ENCODE measurements at places on chromosomes 4 and X.

DNA sequence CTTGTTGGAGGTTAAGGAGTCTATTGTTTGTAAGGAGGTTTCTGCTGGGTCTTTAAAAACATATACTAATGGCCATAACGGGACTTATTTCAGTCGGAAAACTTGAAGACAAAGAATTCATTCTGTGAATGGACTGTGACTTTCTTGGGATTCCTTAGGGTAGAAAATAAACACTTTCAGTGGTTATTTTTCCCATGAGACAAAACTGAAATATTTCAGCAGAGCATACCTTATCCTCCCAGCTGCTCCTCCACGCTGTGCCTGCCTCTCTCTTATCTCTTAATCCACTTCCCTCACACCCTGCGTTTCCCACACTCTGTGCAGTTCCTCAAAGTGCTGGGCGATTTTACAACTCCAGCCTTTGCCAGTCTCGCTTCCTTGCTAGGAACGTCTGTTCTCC lies 47.1 kb upstream of the SORBS2 start:
- no peak for DNase-seq

DNA sequence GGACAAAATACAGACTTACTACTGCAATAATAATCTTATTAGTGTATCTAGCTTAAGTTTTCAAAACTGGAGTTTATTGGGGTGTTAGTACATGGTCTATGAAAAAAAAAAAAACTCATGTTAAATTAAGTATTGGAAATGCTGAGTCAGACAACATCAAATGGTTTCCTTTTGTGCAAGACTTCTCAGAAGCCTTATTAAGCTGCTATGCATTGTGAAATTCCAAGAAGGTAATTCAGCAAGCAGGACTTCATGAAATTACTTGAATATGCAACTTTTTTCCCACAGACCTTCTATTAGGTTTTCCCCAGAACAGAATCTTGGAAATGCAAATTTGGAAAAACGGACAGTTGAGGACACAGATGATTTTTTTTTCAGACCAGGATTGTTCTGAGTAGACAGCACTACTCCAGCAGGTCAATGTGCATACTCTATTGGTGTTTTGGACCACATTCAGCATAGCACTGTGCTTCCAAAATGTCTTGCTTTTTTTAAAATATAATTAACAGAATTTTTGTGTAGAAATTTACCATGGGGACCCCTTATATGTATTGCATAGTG lies 568.8 kb upstream of the TENM3 start:
- DNase-seq: no peak

DNA sequence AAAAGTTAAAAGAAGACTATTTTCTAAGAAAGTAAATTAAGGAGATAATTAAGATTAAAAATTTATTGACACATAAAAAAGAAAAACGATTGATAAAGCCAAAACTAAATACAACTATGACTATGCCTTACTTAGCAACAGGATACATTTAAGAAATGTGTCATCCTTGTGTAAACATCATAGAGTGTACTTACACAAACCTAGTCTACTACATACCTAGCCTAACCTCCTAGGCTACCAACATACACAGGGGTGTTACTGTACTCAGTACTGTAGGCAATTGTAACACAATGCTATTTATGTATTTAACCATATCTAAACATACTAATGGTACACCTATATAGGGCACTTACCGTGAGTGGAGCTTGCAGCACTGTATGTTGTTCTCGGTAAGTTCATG lies 108.3 kb downstream of the ANXA10 start:
- DNase-seq: peak; percentile 10

DNA sequence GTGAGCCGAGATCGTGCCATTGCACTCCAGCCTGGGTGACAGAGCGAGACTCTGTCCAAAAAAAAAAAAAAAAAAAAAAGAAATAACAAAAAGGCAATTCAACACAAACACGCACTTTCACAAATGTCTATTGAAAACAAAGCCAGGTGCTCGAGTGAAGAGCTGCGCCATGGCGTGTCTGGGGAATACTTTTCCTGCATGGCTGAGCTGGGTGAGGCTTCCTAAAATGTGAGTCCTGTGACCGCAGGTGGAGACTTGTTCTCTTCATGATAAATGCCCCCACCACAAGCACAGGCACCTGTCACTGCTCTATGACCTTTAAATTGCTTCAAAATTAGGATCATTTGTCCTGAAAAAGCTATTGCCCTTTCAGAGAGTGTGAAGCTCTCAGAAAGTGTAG lies 4.0 kb upstream of the ABLIM2 start:
- no peak for DNase-seq

DNA sequence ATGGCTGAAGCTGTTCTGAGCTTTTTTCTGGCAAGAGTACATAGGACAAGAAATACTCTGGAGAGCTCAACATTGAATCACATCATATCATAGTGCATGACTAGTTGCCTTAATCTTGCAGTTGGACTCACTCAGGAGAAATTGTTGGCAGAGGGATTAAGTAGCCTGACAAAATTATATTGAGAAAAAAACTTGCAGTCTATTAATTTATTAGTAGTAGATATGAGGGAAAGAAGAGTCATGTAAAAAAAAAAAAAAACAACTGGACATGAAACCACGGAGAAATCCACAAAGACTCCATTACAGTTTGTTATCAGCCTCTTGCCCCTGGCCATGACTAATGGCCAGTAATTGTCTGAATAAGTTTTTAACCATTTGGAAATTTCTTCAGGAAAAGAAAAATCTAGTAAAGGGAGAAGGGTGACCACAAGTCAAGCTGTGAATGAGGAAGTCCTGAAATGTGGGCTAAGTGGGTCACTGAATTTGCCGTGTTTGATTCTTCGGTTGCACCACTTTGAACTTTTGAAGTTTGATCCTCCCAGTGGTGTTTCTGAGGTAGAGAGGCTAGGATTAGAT lies 45.6 kb downstream of the FHL1 start:
- DNase-seq: no peak

- no peak for DNase-seq
Observed at GRCh38 chr4:15413623-15414019, 14.2 kb upstream of the C1QTNF7 start.

DNA sequence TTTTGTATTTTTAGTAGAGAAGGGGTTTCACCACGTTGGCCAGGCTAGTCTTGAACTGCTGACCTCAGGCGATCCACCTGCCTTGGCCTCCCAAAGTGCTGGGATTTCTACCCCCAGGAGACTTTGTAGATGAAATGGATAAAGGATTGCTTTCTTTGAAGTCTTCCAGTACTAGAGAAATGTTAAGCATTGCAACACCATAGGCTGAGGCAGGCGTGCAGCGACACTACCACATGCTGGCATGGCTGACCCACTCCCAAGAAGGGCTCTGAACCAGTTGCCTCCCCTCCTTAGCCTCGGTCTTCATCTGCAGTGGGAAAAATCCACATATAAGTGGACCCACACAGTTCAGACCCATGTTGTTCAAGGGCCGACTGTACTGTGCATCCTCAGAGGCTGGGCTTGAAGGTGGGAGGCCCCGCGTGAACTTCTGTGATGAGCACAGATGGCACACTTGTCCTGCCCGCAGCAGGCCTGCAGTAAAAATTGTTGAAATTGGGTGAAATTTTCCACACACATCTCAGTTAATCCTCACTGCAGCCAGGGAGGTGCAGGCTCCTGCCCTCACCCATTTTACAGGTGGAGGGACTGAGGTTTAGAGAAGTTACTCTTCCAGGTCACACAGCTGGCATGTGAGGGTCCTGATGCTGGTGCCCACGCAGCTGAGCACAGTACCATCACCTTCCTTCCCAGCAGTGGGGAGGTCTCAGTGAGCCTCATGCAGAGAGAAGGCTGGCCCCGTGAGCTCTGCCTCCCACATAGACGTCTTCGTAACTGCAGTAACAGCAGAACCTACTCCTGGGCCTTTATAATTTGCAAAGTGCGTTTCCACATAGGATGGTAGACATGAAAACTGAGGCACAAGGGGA lies 35.5 kb downstream of the HTRA3 start:
- no peak for DNase-seq

DNA sequence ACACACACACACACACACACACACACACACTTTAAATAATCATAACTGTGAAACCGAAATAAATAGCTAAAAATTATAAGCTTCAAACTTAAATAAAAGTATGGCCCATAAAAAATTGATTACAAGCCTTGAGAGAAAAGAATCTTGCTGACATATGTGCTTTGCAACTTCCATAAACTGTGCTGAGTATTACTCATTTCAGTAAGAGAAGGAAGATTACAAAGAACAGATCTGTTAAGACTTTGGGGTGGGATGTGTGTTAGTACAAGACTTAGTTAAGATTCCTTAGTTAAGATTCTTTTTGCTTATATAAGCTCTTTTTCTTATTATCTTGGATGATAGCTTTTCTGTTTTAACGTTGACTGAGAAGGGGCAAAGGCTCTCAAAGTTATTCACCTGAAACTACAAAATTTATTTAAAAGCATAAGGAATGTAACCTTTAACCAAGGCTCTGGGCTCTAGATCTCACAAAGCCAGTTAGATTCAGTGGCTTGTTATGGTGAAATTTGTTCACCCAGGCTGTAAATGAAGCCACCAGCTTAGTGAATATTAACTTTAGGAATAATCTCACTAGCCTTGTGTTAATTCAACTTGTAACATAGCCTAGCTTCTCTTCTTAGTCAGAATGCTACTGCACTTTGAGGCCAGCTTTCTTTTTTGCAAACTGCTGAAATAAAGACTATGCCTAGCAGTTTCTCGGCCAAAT lies 58.2 kb downstream of the ARSJ start:
- no peak for DNase-seq

GRCh38 chr4:120718979-120719566 lies 203.5 kb downstream of the PRDM5 start:
- DNase-seq: peak; percentile 26

DNA sequence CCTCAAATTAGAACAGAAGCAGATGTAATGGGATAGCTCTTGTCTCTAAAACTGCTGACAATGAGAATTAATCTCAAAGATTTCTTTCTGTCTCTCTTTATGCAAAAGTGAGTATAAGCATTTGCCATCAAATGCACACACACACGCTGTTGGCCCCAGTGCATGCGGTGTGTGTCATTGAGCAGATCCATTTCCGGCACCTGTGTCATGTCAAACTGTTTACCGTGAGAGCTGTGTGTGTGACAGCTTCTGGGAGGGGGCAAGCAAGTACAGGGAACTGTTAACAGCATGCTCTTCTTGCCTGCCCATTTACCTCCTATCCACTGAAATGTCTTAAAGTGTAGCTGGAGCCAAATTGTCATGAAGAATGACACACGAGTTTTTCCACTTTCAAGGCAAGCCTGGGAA lies 297.9 kb upstream of the FAT4 start:
- peak; percentile 27 for DNase-seq

Measured in NCI-H510A treated with DMSO at 0.1 percent for 48 hours (cell line).